ENCODE measurements at places on chromosomes 3 and 15. TPM values are rescaled to one million over a fixed set of nuclear protein-coding genes. Genes with fewer than 3 reads are reported as not detected.

Gene NOX5
- polyA plus RNA-seq, result 0.58 TPM

Gene GABRA5
- 0.31 TPM for polyA plus RNA-seq

Gene CIB1
- 49.9 TPM for polyA plus RNA-seq

Gene GOLGA6L7
- not detected for polyA plus RNA-seq

Gene DRD3
- polyA plus RNA-seq, result not detected

Gene HRH1
- 3.0 TPM for polyA plus RNA-seq

GRCh38 chr3:51703068-51703760 lies 3.7 kb upstream of the GRM2 start:
- no peak for DNase-seq

DNA sequence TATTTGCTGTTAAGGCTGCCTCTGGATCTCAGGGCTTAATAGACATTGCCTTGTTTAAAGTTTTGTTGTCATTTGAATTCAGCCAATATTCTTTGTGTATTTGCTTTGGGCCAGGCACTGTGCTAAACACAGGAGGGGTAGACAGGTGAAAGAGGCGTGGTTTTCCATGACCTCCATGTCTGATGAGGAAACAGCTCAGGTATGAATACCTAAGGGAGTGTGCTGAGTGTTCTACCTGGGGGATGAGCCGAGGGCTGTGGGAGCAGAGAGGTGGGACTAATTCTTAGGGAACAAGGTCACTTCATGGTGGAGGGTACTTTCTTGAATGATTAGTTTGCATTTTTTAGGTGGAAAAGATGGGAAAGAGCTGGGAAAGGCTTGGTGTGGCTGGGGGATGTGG lies 108.2 kb downstream of the THSD4 start:
- no peak for DNase-seq

- no peak for DNase-seq
Observed at GRCh38 chr3:149536429-149536828, 61.9 kb downstream of the TM4SF4 start.

- DNase-seq, result no peak
Observed at GRCh38 chr3:110272525-110272924, 799.1 kb upstream of the NECTIN3 start.

DNA sequence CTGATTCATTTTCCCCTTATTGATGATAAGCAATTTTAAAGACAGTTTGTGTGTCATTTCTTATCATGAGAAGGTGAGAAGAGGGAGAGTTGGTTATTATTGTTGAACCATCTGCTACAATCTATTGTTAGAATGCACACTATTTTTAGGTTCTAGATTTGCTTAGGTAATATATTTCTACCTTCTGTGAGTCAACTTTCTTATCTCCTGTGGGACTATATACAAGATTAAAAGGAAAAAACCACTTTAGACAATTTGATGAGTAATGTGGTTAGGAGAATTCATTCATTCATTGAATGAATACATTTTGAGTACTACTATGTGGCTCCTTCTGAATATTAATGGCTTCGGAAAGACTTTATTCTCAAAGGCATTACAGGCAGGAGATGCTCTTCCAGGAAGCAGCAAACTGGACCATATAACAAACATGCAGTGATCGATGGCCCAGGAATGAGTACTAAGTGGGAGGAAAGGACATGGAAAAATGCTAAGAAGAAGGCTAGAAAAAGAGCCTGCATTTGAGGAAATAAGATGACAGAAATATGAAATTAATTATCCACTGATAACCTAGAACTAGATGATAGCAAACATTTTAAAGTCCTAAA lies 22.4 kb downstream of the SPTSSB start:
- DNase-seq, result no peak

DNA sequence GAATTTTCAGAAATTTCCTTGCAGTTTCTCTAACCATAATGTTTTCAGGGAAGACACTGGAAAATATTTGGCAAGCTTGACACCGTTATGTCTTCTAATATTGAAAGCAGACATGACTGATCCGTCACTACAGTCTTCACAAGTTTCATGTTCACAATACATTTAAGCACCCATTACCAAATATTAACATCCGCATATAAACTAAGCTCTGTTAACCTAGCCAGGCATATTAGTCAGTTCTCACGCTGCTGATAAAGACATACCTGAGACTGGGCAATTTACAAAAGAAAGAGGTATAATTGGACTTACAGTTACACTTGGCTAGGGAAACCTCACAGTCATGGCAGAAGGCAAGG lies 162.7 kb upstream of the LYSMD4 start:
- DNase-seq, result no peak

- DNase-seq, result no peak
Observed at GRCh38 chr3:11385891-11386290, 113.7 kb downstream of the ATG7 start.

DNA sequence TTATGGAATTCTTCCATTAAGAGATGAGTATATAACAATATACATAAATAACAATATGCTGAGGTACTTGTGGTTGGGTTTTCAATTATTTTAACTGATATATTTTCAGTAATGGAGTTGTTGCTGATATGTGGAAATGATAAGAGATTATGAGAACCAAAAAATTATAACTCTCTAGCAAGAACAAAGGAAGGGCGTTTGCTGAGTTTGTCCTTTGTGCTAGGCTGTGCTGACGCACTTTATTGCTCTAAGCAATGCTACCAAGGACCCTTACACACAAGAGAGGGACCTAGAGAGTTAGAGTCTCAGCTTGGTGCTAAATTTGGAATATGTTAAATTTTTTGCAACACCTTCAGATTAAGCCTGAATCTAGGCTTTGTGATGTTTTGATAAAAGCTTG lies 24.1 kb downstream of the CFAP91 start:
- no peak for DNase-seq

- DNase-seq, result no peak
Observed at GRCh38 chr15:59179717-59180116, 26.9 kb upstream of the LDHAL6B start.

DNA sequence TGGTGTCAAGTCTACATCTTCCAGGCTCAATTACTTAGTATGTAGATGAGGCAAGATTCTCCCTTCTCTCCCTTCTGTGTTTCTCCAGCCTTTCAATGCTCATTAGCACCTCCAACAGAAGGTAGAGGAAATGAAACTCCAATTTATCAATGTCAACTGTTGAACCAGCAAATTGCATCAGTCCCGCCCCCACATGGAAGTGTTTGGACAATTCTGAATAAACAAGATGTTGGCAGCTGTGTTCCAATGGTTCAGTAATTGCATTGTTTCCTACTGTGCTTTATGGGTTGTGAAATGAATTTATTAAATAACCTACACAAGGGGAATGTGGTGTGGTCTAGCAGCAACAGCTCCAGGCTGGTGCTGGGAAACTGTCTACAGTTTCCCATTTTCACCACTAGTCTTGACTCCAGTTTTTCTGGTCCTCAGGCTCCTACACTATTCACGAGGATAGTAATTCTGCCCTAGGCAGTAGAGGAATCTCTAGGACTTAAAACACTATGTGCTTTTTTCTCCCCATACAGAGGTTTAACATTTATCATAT lies 91.9 kb downstream of the MB21D2 start:
- DNase-seq, result peak; percentile 40

DNA sequence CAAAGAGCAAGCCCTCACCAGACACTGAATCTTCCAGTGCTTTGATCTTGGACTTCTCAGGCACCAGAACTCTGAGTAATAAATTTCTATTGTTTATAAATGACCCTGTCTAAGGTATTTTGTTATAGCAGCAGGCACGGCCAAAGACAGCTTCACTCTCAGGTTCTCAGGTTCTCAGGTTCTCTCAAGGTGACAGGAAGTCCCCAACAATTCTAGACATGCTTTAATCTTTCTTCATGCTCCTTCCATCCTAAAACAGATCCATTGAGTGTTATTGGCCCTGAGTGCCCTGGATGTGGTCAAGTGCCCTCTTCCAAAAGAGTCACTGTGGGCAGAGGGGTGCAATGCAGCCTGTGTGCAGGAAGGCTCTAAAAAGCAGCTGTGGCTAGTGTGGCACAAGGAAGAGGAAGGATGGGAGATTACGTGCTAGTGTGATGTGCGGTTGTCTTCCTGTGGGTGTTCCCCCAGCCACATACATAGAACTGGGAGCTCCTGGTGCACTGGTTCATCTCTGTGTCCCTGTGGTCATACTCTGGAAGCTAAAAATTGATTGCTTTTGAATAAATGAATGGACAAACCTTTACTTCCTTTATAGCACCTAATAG lies 11.0 kb upstream of the RAB7A start:
- DNase-seq, result no peak

GRCh38 chr15:73787621-73788020 lies 34.5 kb upstream of the INSYN1 start:
- DNase-seq, result no peak

DNA sequence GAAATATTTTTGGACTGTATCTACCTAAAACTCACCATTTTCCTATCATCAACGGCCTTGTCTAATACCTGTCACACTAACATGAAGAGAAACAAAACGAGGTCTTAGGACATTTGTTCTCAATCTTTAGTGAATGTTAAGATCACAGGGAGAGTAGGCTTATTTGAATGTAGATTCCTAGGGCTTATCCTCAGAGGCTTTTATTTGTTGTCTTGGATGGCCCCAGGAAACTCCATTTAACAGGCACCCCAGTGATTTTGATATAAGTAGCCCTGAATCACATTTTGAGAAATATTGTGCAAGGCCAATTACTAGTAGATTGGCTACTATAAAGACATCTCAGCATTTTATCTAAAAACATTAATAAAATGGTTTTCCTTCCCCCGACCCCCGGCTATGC lies 367.4 kb downstream of the GAP43 start:
- DNase-seq, result no peak

DNA sequence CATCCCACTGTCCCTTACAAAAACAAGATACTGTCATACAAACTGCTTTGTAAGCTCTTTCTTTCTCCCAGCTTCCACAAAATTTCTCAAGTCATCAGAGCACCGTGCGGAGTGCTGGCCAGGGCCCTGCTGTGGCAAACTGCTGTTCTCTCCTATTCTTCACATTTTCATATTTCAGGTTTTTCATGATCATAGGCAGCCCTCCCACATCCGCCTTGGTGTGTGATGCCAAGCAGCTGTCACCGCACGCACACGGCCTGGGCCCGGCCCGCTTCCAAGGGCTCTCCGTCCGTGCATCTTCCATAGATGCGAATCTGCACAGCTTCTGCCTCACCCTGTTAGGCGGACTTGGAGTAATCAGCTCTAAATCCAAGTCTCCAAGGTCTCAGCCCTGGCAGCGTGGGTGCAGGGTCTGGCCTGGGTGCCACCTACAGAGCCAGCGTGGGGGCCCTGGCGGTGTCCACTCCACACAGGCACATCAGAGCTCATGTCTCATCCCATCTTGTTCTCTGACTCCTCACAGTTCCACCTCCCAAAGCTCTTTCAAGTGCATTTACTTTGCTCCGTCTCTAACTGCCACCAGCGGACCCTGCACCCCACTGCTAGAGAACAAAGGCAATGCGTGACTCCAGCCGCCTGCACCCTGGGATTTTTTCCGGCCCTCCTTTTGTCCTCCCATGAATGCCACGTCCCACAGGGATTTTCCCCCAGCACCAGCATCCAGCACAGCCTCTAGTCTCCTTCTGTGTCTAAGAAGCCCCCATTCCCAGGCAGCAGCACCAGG lies 27.2 kb downstream of the CYFIP1 start:
- no peak for DNase-seq

GRCh38 chr3:102020735-102021134 lies 171.4 kb downstream of the NFKBIZ start:
- no peak for DNase-seq

DNA sequence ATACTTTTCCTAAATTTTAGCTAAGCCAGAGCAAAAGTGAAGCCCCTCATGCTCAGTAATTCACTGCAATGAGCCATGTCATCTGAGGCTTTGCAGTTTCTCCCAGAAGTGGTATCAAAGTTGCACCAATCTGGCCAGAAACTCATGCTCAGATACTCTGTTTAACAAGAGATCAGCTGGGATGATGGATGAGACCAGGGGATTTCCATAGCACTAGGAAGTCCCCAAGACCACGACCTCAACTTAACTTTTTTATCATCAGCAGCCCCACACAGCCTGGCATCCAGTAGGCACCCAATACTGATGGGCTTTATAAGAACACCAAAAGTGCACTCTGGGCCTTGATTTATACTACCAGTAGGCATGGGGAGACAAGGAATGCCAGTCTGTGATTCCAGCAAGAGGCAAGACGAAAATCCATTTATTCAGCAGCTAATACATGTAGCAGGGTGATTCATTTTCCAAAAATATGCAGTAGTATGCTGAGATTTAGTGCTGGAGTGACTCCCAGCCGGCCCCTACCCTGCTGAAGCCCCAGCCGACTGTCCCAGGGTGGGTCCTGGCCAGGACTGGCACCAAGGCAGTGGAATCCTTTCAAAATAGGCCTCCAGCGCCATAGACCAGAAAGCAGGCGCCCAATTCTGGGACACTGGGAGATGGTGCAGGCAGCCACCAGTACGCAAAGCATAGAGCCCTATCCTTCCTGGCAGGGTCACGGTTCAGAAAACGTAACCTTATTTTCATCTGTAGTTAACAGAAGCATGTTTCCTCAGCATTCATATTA lies 612 bp upstream of the LDHAL6B start:
- DNase-seq, result no peak

GRCh38 chr3:131907796-131908195 lies 127.0 kb downstream of the CPNE4 start:
- no peak for DNase-seq

- DNase-seq, result no peak
Observed at GRCh38 chr3:134607054-134608022, 43.5 kb downstream of the KY start.

DNA sequence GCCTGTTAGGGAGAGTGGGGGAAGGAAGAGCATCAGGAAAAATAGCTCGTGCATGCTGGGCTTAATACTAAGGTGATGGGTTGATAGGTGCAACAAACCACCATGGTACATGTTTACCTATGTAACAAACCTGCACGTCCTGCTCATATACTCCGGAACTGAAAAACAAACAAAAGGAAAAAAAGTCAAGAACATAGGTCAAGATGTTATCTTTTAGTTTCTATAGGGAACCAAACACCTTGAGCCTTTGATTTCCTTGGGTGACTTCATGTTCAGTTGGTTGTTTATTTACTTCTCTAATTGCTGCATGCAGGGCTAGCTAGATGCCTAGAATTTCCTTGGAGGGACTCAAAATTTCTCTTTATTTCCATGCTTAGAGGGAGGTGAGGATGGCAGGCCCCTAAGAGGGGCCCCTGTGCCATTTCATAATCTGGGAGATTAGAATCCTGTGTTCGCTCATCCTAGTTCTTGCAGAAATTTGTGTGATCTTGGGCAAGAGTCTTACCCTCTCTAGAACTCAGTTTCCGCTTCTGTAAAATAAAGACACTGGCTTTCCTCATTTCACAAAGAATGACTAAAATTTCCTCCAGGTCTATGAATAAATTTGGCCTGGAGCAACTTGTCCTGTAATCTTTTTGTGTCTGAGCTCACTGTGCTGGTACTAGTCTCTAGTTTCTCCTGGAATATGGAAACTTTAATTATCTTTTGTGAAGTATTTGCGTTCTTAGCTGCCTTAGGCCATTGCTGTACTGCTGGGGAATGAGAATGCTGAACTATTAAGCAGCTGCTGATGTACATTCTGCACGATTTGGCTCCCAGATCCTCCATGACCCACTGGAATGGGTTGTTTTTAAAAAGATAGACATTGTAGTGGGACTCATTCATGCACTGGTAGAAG lies 457.5 kb downstream of the EDEM1 start:
- DNase-seq, result no peak

DNA sequence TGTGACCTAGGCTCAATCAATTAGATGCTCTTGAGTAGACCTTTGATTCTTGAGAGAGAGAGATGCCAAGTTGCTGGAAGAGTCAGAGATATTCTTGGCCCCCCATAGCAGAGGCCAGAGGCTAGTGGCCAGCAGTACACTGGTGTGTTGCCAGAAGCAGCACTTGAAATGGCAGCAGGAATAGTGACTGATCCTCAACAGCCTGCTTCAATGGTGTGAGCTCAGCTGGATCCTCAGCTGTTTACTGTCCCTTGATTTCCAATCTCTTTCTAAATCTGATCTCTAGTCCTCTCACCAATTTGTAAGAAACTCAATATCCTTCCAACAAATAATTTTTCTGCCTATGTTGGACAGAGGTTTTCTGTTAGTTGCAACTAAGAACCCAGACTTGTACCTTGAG lies 170.3 kb upstream of the CCDC54 start:
- no peak for DNase-seq

Data from right renal pelvis (tissue), 4 donors.